ENCODE measurements at places on chromosomes 7 and 10.

DNA sequence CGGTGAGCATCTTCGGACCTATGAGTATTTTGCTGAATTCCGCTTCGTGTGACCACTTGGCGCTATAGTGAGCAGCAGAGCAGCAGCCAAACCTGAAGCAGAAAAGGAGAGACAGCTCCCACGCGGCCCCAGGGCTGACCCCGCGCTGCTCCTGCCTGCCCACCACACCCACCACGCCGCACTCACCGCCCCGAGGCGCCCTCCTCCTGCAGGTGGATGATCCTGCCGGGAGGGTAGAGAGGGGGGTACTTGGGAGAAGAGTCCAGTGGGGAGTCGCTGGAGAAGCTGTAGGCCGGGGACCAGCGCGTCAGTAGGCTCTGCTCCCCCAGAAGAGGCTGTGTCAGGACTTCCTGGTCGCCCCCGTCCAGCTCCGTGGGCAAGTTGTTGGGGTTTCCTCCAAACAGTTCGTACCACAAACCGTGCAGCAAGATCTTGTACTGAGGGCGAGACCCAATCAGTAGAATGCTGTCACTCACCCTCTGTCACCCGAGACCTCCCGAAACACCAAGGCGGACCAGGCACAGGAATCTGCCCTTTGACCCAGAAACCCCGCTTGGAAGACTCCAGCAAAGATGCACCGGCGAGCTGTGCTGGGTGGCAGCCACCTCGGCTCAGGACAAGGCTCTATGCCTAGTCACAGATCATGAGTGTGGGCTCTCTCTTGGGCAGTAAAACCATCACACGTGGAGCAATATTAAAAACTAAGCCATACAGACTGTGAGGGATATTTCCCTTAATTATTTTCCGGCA is 37.6 kb downstream of the DAGLB start:
- DNase-seq, result no peak

GRCh38 chr7:25398418-25398817 is 170.1 kb upstream of the NPVF start:
- no peak for DNase-seq

DNA sequence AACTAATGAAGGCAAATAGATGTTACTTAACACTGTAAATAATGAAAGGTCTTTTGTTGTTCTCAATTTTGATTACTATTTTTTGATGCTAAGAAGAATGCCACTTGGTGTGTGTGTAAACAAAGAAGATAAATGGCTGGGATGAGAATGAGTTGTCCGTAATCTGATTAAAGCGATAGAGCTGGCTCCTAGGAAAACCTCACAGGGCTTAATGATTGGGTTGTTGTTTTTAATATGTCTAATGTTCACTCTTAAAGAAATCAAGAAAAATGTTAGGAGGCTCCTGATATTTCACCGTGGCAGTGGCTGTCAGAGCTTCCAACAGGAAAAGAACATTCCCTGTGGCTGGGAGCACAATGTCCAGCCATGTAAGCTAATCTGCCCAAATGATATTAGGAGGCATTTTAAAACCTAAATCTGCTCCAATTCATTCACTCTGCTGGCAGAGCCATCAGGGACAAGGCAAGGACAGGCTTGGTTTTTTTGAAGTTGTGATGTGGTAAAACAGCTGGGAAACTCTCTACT is 243.9 kb downstream of the SNX10 start:
- DNase-seq, result no peak

DNA sequence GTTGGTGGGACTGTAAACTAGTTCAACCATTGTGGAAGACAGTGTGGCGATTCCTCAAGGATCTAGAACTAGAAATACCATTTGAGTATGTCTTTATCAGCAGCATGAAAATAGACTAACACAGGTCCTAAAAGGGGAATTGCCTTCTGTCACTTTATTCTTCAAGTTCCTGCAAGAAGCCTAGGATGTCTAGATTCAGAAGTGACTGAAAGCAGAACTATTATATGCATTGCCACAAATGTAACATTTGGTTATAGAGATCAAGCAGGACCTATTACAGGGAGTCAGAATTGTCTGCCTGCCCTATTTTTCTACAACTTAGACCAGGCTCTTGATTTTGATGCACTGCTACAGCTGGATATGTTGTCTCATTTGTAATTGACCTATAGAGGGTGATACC is 364.7 kb downstream of the SORCS1 start:
- no peak for DNase-seq

DNA sequence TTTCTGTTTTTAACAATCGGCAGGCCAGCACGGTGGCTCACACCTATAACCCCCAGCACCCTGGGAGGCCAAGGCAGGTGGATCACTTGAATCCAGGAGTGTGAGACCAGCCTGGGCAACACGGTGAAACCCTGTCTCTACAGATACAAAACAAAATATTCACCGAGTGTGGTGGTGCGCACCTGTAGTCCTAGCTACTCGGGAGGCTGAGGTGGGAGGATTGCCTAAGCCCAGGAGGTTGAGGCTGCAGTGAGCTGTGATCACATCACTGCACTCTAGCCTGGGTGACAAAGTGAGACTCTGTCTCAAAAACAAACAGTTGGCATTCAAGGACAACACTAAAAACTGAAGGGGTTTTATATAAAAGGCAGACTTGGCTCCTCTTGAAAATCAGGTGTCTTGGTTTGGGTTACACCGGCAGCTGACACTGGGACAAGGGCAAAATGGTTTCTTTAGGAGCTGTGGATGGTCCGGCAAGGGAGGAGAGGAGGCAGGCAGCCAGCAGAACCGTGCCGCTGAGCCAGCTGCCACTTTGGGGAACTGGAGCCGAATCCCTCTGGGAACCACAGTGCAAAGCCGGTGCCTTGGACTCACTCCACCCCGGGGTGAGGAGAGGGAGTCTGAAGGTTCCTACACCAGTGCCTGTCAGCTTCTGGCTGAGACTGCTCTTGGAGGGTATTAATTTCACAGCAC is 52.6 kb downstream of the CHST3 start:
- DNase-seq, result no peak

DNA sequence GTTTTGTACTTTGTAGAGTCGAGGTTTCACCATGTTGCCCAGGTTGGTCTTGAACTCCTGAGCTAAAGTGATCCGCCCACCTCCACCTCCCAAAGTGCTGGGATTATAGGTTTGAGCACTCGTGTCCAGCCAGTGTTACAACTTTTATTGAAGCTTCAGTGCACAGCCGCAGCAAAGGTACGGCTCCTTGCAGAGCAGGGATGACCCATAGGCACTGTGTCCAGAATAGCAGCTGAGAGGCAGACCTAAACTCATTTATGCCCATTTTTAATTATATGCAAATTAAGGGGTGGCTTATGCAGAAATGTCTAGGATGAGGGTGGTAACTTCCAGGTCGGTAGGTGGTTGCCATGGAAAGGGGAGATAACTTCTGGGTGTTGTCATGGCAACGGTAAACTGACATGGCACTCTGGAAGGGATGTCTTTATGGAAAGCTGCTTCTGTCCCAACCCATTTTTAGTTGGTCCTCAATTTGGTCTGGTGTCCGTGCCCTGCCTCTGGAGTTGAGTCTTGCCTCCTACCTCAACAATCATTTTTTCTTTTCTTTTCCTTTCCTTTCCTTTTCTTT is 22.7 kb downstream of the NYAP1 start:
- no peak for DNase-seq

DNA sequence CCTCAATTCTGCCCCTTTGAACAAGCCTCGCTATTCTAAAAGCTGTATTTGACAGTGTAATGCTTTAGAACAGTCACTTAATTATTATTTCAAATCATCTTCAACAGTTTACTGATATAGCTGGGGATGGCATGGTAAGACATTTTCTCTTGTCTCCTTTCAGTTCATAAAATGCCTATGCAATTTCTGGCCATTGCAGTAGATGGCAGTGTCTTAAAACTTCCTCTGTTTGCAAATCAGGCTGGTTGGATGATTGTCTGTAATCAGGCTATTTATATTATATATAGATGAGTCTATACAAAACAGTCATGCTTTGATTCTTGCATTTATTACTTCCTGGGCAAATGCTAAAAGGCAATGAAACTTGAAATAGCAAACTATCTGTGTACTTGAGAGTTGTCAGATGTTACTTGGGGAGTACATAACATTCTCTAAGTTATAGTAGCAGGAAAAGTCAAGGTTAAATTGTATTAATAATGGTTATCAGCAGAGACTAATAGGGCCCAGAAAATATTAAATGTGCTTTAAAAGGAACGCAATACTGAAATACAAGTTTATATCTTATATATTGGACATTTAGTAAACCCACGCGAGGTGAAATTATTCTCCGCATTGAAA is 55.5 kb upstream of the LHFPL3 start:
- DNase-seq, result peak; percentile 58

- no peak for DNase-seq
Measured at GRCh38 chr7:121000081-121000983, 11.8 kb downstream of the CPED1 start.

GRCh38 chr7:47380325-47381133 is 201.4 kb downstream of the TNS3 start:
- DNase-seq, result no peak

GRCh38 chr10:49512121-49512809 is 26.7 kb downstream of the ERCC6 start:
- DNase-seq, result no peak

DNA sequence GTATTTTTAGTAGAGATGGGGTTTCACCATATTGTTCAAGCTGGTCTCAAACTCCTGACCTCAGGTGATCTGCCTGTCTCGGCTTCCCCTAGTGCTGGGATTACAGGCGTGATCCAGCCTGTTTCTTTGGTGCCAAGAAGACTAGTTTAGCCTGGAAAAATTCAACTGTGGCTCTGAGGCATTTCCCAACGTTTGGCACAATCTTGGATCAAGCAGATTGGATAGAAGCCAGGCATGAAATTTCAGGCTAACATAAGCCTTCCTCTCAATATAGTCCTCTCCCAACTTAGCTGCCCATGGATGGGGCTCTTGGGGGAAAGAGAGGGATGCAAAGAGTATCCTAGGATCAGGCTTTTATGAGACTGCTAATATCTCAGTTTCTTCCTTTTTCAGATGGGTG is 53.8 kb downstream of the APBB1IP start:
- DNase-seq, result no peak

GRCh38 chr10:132577350-132578003 is 39.9 kb downstream of the INPP5A start:
- no peak for DNase-seq

DNA sequence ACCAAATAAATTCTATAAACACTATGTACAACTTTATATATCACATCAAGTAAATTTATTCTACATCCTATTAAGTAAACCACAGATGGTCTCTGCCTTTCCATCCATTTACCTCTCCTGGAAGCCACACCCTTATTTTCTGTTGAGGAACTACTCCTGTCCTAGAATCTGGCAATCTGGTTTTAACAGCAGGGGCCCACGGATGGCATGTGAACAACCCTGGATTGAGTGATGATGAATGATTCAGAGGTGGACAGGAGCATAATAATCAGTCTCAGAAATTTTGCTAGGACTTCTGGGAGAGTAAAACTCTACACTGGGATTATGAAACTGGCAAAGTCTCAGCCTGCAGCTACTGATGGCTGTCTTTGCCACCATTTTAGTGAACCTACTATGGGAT is 54.1 kb downstream of the CDK6 start:
- no peak for DNase-seq

DNA sequence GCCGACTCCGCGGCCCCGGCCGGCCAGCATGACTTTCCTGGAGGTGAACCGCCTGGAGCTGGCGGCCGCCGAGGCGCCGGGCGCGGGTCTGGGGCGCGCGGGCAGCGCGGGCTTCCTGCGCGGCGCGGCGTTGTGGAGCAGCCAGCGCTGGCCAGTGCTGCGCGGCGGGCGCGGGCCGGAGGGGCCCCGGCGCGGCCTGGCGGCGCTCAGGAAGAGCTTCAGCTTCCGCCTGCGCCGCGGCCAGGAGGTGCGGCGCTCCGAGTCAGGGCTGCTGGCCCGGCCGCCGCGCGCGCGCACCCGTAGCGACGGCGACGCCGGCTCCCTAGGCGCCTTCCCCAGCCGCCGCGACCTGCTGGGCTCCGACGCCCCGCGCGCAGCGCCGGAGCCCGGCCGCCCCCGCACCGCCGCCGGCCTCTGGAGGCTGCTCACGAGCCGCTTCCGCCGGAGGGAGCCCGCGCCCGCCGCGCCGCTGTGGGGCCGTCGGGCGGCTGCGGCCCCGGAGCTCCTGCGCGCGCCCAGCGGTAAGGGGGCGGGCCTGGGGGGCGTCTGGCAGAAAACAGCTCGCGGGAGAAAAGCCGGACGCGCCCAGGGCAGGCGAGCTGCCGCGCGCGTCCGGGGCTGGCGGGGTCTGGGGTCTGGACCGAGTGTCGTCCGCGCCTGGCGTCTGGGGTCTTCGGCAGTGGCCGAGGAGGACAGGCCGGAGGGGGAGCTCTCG is 29.0 kb downstream of the AGAP3 start:
- DNase-seq, result no peak

- DNase-seq, result peak; percentile 8
Measured at GRCh38 chr10:131981429-131982184, at the start of gene BNIP3. BNIP3 (minus strand) TSS chr10:131981923; CDS start chr10:131981806, 117 bp downstream.

DNA sequence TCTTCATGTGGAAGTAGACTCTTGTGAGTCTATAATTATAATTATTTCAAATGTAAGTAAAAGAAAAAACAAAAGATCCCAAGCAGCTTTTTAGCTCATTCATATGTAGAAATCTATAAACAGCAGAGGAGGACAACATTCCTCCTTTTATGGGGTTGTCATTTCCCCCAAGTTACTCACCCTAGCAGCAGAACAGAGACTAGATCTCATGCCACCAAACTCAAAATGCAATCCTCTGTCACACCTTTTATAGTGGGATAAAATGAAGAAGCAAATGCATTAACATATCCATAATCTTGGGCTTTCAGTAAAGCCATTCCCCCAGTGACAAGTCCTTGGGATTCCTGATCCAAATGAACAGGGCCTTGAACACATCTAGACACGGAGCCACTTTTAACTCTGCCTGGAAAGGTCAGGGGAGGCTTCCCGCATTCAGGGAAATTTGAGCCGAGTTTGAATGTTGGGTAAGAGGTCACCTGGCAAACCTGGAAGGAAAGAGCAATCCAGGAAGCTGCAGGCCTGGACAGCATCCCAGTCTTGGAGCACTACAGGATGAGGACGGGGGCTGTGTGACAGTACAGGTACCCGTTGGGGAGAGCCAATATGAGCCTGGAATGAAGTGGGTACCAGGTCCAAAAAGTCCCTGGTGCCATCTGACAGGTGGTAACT is 76.4 kb downstream of the DOCK4 start:
- no peak for DNase-seq

GRCh38 chr7:99112097-99112496 is 31.8 kb downstream of the SMURF1 start:
- no peak for DNase-seq

- DNase-seq, result no peak
Measured at GRCh38 chr10:73758704-73759511, 14.7 kb downstream of the SEC24C start.

DNA sequence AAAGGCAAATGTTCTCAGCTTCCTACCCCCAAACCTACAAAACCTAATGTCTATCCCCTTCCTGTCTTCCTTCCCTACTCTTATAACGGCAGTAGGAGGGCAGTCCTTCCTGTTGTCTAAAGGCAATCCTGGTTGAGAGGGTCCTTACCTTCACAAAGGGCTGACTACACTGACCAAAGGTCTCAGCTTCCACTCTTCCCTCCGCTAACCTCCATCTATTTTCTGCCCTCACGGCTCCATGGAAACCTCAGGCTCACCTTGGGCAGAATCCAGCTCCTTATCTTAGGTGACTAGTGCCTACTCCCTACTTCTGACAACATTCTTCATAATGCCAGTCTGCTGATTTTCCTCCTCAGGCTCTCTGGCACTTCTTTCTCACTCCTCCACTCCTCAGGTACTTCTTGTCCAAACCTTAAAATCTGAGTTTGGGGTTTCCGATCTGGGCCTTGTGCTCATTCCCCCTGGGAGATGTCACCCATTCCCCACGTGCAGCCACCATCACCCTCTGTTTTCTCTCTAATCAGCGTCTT is 542 bp downstream of the FBXL13 start:
- DNase-seq, result no peak

Data from NCI-H1694 (cell line).